Esophagus (tissue), 2 donors: ENCODE measurements at places on chromosomes 7 and 10. TPM values are rescaled to one million over a fixed set of nuclear protein-coding genes. Genes with fewer than 3 reads are reported as not detected.

The GRID1 gene
- 0.32 TPM for polyA plus RNA-seq

The MSS51 gene
- polyA plus RNA-seq: 0.54 TPM

The PIK3CG gene
- 0.22 TPM for polyA plus RNA-seq

The UNCX gene
- not detected for polyA plus RNA-seq

The ZNF511 gene
- 41.7 TPM for polyA plus RNA-seq

The STAG3 gene
- 0.25 TPM for polyA plus RNA-seq

The CXCL12 gene
- polyA plus RNA-seq: 7.9 TPM

The PIK3AP1 gene
- 0.47 TPM for polyA plus RNA-seq
